CD4-positive, alpha-beta T cell (primary cell): ENCODE measurements at places on chromosomes 3 and 15. TPM values are rescaled to one million over a fixed set of nuclear protein-coding genes. Genes with fewer than 3 reads are reported as not detected.

- no peak for DNase-seq
Measured at GRCh38 chr3:115074502-115074901, 72.6 kb downstream of the ZBTB20 start.

DNA sequence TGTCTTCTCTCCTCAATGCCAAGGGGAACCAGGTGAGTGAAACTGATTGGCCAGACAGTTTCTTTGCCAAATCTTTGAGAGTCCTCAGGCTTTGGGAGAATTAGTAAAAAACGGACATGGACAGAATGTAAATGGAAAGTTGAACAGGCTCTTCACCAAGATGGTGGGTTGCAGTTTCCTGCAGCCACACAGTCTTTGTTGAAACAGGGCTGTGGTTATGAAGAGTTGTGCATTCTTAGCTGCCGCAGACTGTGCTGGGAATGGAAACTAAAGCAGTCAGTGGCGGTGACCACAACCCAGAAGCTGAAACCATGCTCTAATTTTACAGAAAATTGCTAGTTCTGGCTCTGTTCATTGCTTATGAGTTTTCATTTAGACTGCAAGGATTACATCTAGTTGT lies 42.1 kb upstream of the TASOR start:
- peak; percentile 24 for DNase-seq

DNA sequence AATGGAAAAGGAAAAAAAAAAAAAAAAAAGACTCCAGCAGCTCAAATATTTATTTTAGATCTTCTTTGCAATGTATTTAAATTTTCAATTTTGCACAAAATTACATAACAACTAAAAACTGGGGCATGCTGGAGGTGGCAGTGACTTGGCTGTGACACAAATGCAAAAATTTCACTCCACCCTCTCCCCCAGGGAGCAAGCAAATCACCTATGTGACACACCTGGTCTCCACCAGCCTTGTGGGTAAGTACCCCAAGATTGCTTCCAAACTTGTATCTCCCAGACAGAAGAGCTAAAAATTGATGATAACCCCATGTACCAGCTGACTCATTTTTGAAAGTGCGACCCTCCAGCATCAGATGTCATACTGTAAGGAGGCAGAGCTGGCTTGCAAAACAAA lies 32.0 kb downstream of the UBE3A start:
- no peak for DNase-seq

DNA sequence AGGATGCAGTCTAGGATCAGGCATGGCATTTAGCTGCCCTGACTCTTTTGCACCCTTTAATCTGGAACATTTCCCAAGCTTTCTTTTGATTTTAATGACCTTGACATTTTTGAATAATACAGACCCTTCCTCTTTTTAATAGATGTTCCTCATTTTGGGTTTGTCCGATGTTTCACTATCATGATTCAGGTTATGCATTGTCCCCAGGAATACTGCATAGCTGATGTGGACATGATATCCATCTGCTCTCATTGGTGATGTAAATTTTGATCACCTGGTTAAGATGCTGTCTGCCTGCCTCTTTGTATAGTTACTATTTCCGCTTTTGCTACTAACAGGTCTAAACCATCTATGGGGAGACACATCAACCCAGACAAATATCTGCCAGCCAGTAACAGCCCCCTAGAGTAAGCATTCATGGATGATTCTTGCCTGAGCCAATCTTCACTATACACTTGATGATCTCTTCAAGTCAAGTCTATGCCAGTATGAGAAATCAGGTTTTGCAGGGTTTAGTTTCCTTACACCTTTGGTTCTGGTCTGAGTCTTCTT lies 50.6 kb upstream of the ULK4 start:
- peak; percentile 73 for DNase-seq

DNA sequence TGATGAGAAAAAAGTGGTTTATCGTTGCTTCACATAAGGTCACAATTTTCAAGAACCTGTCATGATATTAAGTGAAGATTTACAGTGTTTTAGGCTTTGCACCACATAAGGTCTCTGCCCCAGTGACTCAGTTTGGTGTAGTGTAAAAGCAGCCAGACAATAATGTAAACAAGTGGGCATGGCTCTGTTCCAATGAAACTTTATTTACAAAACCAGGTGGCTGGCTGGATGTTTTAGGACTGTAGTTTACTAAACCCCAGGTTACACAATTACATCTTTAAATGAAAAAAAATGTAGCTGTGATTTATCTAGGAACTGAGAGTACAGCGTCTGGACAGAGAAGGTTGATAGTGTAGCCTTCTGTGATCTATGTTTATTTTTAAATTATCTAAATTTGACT lies 9.7 kb upstream of the FBXL22 start:
- DNase-seq = no peak

GRCh38 chr3:60810881-60811280 lies 440.4 kb downstream of the FHIT start:
- no peak for DNase-seq

- no peak for DNase-seq
Measured at GRCh38 chr3:186633481-186633880, 6.7 kb upstream of the FETUB start.

SPTSSB gene
- total RNA-seq = not detected

FOXB1 gene
- total RNA-seq = 0.19 TPM

ZKSCAN7 gene
- total RNA-seq = 0.49 TPM
